ENCODE measurements at places on chromosomes 1 and 21. TPM values are rescaled to one million over a fixed set of nuclear protein-coding genes. Genes with fewer than 3 reads are reported as not detected.

GRCh38 chr1:60765204-60765603 is 317.2 kb upstream of the NFIA start:
- no peak for DNase-seq

Gene CFHR1
- total RNA-seq = not detected

DNA sequence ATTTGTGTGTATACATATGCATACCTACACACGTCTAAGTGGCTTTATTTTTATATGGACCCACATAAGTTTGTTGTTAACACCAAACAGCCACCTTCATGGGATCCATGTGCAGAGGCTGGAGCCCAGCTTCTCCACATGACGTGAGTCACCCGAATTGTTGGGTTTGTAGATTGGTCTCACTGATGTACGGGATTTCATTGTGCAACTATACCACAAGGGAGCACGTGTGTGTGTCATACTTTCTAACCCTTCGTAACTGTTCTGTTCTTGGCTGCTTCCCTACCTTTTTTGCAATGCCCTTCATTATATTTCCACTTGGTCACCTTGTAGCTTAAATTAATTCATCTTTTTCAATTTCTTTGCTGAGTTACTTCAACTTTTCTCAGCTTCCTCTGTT is 21.0 kb downstream of the SPRTN start:
- peak; percentile 50 for DNase-seq

Gene HLX
- total RNA-seq = 0.39 TPM

DNA sequence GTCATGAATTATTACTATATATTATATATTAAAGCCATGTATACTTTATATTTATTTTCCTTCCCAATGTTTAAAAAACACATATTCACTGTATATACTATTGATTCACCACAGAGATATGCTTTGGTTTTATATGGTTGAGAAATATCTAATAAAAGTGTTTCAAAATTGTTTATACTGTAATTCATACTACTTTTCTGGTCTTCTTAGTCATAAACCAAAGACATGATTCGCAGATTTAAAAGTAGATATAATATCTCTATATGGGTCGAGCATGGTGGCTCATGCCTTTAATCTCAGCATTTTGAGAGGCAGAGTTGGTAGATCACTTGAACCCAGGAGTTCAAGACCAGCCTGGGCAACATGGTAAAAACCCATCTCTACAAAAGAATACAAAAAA is 738.4 kb downstream of the USP25 start:
- DNase-seq = no peak

GRCh38 chr1:86487131-86487810 is 18.5 kb downstream of the CLCA1 start:
- no peak for DNase-seq

GRCh38 chr21:40967771-40968170 is 120.8 kb upstream of the DSCAM start:
- DNase-seq = no peak

Gene NUP210L
- 0.03 TPM for total RNA-seq

Gene ELF3
- total RNA-seq = 2.0 TPM

DNA sequence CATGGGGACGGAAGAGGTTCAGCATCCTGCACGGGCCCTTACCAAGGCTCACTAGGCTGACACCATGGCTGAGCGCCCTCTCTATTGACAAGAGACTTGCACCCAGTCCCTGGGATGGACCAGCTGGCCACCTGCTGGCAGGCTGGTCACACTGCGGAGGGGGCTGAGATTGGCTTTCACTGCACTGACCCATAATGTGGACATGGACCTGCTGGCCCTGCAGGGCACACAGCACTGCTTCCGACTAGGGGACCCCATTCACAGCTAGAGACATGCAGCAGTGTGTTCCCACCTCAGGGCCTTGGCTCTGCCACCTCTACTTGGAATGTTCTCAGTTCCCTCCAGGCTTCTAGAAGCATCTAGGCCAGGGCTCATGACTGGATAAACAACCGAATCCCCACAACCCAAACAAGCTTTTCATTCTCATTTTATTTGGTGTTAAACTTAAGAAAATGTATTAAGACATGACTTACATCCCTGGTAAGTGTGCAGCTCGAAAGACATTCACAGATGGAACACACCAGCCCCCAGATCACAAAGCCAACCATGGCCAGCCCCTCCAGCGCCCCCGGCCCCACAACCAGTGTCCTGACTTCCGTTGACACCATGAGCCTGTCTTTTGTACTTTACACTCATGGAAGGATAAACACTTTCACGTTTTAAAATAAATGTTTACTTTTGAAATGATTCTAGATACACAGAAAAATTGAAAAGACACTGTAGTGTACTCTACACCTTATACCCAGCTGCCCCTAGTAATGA is 9.3 kb upstream of the SRARP start:
- DNase-seq = no peak

GRCh38 chr1:13908128-13908527 is 208.1 kb downstream of the PRDM2 start:
- no peak for DNase-seq

- DNase-seq = no peak
Measured at GRCh38 chr1:60114745-60115318, 41.3 kb upstream of the C1orf87 start.

DNA sequence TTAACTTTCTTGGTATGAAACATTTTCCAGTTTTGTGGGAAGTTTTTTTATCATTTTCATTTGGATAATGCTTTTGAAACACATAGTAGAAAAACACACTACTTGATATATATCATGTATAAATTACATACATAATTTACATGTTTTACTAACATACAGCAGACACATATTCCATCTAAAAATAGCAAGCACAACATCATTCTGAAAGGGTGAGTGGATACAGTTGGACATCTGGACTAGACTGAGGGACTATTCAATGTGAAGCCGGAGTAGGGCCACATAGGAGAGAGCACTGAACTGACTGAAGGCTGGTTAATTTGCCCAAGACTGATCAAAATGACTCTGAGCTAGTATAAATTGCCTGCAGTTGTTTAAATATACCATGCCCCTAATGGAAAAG is 11.7 kb downstream of the CDKN2C start:
- no peak for DNase-seq

Gene FCRL5
- not detected for total RNA-seq

DNA sequence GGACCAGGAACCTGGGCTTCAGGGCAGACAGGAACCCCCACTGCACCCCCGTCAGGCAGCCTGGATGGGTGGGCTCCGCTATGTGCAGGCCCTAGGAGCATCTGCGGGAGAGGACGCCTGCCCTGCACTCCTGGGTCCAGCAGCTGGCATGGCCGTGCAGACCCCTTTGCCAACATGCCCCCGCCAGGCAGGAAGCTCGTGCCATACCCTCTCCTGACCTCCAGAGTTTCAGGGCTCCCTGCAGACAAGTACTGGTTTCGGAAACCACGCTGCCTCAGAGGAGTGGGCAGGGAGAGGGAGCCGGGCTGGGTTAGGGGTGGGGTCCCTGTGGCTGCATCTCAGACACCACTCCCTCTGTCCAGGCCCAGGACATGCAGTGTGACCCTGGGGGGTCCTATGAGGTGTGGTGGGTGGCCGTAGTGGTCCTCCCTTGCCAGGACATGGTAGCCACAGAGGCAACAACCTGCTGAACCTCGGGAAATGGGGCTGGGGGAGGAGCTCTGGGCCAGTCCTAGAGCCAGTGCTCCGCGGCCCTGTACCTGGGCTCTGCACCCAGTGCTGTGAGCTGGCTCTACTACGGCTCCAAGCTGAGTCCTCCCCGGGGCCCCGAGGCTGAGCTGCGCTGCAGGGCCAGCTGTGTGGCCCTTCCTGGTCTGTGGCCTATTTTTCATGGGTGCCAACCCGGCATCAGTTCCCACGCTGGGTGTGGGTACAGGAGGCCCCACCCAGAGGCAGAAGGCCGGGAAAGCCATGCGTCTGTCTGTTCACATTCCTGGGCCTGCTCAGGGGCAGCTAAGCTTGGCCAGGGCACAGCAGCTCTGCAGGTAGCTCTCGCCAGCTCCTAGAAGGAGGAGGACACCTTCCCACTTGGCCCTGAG is 1.4 kb downstream of the PLEKHN1 start:
- DNase-seq = no peak

- no peak for DNase-seq
Measured at GRCh38 chr1:111656086-111657017, 36.8 kb downstream of the RAP1A start.

DNA sequence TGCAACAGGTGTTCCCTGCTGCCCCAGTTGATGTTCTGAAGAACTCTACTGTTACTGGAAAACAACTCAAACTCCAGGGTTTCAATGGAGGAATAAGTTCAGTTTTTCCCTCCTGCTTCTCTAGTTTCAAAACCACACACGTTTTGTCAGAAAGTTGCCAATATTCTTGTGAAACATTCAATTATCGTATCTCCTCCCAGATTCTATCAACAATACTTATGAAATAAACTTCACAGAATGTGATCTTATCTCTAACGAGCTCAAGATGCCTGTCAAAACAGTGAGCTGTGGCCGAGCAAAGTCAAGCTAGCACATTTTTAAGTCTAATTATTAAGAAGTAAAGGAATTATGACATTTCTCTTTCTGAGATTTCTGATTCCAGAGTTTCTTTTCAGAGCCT is 4.7 kb downstream of the OR2B11 start:
- no peak for DNase-seq

- no peak for DNase-seq
Measured at GRCh38 chr1:23836037-23836436, 10.8 kb upstream of the HMGCL start.

Gene AMY2A
- total RNA-seq = not detected

GRCh38 chr21:33856893-33857527 is 58.6 kb downstream of the ATP5PO start:
- no peak for DNase-seq

GRCh38 chr1:25573591-25573930 is 30.2 kb downstream of the LDLRAP1 start:
- no peak for DNase-seq

GRCh38 chr1:201711811-201712210 is 117.1 kb upstream of the IPO9 start:
- DNase-seq = no peak

DNA sequence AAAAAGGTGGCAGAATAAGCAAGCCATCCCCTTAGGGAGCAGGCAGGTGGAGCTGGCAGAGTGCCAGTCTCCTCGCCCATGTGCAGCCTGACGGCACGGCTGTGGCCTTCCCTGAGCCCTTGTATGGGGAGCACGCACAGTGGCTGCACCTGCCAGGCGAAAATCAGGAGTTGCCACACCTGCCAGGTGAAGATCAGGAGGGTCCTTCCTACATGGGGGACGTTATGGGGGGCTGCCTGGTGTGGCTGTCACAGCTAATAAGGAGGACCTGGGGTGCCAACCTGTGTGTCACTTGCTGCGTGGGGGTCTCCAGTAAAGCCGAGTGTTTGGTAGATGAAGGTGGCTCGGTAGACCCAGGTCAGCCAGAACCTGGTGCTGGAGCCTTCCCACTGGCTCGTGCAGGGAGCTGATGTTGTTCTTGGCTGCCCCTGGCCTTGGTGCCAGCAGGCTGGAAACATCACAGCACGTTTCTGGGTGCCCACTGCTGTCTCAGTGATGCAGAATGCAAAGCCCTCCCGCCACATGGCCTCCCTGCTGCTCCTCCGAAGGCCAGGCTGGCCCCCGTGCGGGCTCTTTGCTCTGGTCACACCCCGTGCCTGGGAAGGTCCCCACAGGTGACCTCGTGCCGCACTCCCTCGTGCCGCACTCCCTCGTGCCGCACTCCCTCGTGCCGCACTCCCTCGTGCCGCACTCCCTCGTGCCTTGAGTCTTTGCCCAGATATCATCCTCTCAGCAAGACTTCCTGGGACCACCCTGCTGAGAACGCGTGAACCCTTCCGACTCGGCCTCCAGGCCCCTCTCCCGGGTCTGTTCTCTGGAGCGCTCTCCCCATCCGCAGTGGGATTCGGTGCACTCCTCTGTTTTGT is 55.4 kb downstream of the SLC37A1 start:
- no peak for DNase-seq

- no peak for DNase-seq
Measured at GRCh38 chr1:217078078-217078690, 355.0 kb upstream of the ESRRG start.

All from CD4-positive, alpha-beta T cell (primary cell).